ENCODE measurements at places on chromosomes 12 and 14.

DNA sequence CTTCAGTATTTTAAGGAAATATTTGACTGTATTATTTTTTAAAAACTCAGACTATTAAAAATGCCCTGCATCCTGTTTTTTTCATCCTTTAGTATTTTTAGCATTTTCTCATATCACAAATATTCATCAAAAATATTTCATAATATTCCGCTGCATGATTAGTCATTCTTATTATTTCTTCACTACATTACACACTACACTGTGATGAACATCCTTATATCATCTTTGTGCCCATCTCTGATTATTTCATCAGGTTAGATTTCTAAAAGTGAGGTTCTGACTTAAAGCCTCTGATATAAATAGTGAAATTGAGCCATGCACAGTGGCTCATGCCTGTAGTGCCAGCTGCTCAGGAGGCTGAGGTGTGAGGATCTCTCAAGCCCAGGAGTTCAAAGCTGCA lies 8.1 kb downstream of the COCH start:
- no peak for DNase-seq

DNA sequence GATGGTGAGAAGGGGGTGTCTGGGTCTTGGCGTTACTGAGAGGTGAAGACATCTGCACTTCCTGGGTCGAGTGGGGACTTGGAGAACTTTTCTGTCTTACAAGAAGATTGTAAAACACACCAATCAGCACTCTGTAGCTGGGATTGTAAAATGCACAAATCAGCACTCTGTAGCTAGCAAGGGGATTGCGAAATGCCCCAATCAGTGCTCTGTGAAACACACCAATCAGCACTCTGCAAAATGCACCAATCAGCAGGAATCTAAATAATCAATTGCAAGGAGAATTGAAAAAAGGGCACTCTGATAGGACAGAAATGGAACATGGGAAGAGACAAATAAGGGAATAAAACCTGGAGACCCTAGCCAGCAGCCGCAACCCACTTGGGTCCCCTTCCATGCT lies 376.1 kb upstream of the SFSWAP start:
- DNase-seq: no peak

GRCh38 chr12:6540181-6540877 lies 6.0 kb downstream of the GAPDH start:
- DNase-seq: no peak

DNA sequence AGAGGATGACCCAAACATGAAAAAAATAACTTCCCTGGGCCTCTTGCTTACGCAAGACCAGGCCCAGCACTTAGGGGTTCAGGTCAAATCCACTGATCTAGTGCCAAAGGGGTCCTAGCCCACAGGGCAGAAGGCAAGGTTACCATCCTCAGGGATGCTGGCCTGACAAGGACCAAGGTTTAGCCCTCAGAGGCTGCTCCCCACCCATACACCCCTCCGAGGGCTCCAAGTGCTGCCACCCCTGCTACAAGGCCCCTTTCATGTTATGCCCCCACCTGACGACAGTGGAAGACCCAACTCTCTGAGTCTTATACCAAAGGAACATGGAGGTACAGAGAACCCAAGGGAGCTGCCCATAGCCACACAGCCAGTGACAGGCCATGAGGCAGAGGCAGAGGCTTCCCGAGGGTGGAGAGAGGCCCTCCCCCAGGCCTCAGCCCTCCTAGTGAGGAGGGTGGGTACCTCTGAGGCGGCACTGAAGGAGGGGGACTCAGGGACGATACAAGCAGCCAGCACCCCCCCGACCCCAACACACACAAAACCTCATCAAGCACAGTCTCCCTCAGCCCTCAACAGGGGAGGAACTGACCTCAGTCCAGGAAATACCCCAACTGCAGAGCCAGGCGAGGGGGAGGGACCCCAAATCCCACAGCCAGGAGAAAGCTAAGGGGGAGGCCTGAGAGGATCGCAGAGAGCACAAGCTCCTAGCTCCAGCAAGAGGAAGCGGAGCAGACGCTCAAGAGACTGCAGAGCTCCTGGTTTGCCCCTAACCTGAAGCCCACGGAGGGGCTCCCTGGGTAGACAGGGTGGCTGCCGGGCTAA lies 37.0 kb downstream of the ANAPC7 start:
- no peak for DNase-seq

GRCh38 chr14:50010752-50011151 lies 105.6 kb downstream of the VCPKMT start:
- DNase-seq: no peak

- peak; percentile 21 for DNase-seq
These were observed 328.6 kb downstream of the PCNX1 start for GRCh38 chr14:71235875-71236274.

- DNase-seq: no peak
These were observed 5.8 kb downstream of the MAX start for GRCh38 chr14:65096323-65097089.

DNA sequence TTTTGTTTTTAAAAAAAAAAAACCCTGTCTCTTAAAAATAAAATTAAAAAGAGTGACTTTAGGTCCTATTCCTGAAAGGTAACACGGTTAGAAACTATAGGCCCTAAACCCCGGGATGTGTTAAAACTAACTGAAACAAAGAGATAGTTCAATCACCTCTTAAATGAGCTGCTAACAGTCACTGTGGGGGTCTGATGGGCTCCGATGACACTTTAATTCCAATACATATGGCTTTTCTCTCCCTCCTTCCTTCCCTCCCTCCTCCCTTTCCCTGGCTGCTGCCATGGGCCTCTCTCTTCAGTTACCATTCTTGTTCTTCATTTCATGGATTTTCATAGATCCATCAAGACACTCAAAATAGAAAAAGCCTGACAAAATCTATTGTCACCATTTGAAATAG lies 76.6 kb downstream of the RNF34 start:
- DNase-seq: no peak

DNA sequence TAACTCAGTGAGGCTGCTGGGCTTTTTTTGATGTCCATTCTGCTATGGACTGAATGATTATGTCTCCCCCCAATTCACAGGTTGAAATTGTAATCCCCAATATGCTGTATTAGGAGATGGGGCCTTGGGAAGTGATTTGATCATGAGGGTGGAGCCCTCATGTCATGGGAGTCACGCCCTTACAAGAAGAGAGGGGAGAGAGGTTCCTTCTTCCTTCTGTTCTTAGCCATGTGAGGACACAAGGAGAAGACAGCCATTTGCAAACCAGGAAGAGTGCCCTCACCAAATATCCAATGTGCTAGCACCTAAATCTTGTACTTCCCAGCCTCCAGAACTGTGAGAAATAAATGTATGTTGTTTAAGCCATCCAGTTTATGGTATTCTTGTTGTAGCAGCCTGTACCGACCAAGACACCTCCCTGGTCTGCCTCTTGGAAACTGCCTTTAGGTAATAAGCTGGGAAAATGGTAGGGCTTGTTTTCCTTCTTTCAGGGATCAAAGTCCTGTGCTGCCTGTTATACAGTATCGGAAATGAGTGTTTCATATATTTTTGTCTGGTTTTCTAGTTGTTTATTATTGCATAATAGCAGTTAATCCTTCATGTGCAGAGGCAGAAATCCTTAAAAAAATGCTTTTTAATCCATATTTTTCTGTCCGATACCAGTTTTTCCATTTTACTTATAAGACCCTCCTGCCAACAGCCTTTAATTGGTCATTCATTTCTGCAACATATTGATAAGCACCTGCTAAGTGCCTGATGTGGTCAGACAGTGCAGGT lies 16.3 kb downstream of the BORCS5 start:
- DNase-seq: no peak

DNA sequence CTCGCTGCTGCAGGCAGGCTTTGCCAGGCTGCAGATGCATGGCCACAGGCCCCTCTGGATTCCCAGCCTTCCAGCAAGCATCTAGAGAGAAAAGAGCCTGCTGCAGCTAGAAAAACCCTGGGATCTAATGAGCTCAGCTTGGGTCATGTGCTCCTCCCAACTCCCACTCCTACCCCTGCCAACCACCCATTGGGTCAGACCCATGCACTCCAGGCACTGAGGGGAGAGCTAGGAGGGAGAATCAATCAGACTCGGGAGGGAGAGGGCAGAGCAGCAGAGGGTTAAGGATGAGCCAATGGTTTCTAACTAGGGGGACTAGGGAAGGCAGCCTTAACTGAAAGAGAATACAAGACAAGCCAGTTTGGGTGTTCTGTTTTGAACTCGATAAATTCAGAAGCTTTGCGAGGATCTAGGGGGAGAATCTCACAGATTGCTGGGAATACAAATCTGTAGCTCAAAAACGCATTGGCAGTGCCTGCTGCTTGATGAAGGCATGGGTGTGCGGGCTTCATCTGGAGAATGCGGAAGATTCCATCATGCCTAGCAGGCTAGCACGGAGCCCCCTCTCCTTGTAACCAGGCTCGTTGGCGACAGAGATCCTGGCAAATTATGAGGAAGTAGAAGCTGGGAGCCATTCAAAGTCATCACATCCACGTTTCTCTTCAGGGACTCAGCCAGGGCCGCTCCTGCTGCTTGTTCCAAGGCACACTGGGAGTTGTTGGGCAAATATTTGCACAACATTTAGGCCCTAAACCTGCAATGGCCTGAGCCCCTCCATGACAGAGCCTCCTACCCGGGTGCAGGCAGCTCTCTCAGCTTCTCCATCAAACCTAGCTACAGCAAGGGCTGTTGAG lies 56.4 kb downstream of the VCPKMT start:
- no peak for DNase-seq
